PC-9 (cell line): ENCODE measurements at places on chromosomes 12 and 14. TPM values are rescaled to one million over a fixed set of nuclear protein-coding genes. Genes with fewer than 3 reads are reported as not detected.

GRCh38 chr14:56133547-56133946, 15.3 kb downstream of the PELI2 start:
- DNase-seq: no peak

DNA sequence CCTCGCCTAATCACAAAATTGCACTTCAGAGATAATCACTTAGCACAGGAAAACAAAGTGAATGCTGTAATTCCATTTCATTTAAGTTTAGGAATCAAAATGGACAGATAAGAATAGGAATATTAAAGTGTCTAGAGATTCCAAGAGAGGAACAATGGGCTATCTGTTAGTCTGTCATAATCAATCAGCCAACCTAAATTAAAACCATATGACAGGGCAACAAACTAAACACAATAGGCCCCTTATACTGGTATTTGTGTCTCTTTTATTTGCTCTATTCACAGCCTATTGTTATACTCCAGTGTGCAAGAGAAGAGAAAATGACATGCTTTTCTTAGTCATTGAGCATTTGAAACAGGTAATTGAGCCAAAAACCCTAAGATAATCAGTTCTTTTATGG, 259.4 kb downstream of the PRKD1 start:
- DNase-seq: no peak

DNA sequence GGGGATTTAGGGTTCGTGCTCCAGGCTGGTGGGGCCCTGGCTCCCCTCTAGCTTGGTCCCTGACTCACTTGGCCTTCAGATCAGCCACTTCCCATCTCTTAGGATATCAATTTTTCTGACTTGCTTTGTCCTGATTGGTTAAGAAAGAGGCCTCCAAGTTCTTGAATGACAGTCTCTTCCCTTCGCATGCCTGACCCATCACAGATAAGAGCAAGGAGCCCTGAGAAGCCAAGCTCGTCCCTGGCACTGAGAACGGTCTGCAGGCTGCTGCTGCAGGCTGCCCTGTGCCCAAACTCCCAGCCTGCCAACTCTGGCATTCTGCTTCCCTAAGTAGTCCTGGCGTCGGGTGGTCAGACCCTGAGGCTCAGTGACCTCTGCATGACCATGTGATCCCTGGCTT, 794 bp upstream of the LRTM2 start:
- DNase-seq: no peak

DNA sequence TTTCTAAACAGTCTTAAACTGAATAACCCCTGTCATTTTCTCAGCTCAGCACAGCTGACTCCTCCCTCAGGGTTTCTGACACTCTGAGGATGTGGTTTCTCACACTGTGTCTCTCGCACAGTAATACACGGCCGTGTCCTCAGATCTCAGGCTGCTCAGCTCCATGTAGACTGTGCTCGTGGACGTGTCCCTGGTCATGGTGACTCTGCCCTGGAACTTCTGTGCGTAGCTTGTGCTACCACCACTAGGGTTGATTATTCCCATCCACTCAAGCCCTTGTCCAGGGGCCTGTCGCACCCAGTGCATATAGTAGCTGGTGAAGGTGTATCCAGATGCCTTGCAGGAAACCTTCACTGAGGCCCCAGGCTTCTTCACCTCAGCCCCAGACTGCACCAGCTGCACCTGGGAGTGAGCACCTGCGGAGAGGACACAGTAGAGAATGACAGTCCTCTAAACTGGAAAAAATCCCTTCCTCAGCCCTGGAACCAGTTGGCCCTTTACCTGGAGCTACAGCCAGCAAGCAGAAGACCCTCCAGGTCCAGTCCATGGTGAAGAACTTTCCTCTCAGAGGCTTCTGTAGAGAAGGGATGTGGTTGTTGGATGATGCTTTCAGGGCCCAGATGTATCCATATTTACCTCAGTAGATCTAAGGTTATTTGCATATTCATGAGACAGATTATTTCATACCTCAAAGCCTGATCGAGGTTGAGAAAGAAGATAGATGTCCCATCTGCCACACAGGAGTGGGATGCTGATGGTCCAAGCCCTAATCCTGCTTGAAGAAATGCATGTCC, 984.8 kb downstream of the TMEM121 start:
- no peak for DNase-seq

DNA sequence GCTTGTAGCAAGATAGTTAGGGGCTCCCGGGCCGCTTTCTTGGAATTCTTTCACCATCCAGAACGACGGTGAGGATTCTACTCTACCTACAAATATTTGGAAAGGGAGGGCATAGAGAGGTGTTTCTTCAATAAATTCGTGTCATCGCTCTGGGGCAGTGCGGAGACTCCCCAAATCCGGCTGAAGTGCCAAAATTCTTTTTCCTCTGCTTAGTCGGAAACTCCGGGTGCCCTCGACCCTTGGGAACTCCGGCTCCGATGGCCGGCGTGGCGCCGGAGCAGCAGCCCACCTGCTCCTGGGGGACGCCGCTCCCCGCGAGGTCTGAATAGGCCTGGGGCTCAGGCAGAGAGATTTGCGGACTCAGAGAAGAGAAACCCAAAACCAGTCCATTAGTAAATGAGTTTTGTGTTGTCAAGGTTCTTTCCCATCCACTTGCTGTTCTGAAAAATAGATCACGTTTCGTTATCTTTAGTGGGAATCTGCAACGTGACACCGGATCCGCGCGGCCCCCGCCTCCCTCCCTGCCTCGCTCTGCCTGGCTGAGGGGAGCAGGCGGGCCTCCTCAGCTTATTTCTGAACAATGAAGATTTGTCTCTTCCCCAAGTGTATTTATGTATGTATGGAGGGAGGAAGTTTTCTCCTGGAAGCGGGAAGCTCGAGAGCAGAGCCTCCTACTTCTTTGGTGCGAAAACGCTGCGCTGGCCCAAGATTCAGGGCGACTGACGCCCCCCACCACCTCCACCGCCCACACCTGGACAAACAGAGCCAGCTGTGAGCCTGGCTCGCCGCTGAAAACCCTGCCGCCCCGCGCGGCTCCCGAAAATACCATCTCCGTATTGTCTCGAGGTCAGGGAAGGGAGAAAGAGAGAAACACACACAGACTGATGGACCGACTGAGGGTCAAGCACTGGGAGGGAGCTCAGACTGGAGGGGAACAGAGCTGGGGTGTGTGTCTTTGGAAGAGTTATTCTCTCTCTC, 3.7 kb upstream of the SIX1 start:
- no peak for DNase-seq

GRCh38 chr12:86193931-86194330, 62.3 kb downstream of the MGAT4C start:
- no peak for DNase-seq

GRCh38 chr14:89625731-89626232, 208.7 kb upstream of the FOXN3 start:
- no peak for DNase-seq

DNA sequence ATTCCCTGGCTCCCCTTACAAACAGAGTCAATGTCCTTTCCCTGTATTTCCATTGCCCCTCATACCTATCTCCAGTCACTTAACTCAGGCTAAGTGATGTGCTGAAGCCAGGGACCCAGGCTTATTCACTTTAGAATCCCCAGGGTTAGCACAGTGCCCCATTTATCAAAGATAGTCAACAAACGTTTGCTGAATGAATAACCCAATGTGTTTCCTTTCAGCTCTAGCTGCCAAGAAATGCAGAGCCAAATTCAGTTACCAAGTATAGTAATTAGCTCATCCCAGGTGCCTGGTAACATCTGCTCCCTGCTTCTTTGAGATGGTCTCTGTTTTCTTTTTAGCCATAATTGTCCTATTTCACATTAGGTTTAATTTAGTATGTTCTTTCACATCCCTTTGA, 189.5 kb downstream of the PHLDA1 start:
- DNase-seq: no peak

The RASSF9 gene
- total RNA-seq: 0.46 and 0.95 TPM in 2 replicates

The KCNH3 gene
- not detected in 2 replicates for total RNA-seq

The PIP4K2C gene
- total RNA-seq: 47.7 and 48.7 TPM in 2 replicates

DNA sequence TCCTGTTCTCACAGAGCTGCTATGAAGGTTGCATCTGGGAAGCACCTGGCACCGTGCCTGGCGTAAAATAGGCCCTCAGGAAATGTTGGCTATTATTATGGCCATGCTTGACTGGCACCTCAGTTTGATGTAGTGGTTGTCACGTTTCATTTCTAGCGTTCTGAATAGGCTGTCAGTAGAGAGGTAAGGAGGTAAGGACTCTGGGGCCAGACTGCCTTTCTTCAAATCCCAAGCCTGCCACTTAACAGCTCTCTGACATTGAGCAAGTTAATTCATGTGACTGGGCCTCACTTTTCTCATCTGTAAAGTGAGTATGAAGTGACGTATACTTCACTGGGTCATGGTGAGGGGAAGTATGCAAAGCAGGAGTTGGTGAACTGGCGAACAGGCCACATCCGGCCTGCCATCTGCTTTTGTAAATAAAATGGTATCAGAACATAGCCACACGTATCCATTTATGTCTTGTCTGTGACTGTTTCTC, 196.2 kb downstream of the CACNA1C start:
- DNase-seq: no peak

The P3H3 gene
- total RNA-seq: 0.45 and 0.52 TPM in 2 replicates

GRCh38 chr12:130715150-130715997, 725 bp downstream of the RIMBP2 start:
- no peak for DNase-seq

The TRIM9 gene
- total RNA-seq: 1.5 and 2.1 TPM in 2 replicates

The ACSM4 gene
- not detected in 2 replicates for total RNA-seq

DNA sequence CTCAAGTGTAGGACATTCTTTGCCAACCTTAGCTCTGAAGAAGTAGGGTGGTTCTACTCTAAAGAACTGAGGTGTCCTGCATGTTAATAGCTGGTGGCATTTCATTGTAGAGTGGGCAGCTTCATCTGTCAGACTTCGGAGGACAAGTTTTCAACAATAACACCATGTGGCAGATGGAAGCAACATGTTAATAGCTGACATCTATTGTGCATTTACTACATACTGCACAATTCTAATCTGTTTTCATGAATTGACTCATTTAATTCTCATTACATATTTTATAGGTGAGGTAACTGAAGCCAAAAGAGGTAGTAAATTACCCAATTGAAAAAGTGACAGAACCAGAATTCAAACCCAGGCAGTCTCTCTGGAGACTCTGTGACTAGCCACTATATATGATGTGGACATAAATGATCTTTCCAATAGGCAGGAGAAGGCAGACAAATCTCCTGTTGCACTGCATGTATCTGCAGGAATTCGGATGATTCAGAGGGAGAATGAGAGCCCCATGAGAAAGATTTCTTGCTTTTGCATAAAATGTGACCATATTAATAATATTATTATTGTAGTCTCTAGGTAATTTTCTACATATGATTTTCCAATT, 137.2 kb upstream of the E2F7 start:
- no peak for DNase-seq

The KERA gene
- not detected in 2 replicates for total RNA-seq

The GPR84 gene
- not detected in 2 replicates for total RNA-seq

- no peak for DNase-seq
Measured at GRCh38 chr14:96920023-96920422, 122.8 kb downstream of the VRK1 start.

The APOLD1 gene
- 23.3 and 24.9 TPM in 2 replicates for total RNA-seq

The LRP1-AS gene
- total RNA-seq: not detected in 2 replicates

- DNase-seq: no peak
Measured at GRCh38 chr12:107929436-107929835, 154.9 kb downstream of the ASCL4 start.

DNA sequence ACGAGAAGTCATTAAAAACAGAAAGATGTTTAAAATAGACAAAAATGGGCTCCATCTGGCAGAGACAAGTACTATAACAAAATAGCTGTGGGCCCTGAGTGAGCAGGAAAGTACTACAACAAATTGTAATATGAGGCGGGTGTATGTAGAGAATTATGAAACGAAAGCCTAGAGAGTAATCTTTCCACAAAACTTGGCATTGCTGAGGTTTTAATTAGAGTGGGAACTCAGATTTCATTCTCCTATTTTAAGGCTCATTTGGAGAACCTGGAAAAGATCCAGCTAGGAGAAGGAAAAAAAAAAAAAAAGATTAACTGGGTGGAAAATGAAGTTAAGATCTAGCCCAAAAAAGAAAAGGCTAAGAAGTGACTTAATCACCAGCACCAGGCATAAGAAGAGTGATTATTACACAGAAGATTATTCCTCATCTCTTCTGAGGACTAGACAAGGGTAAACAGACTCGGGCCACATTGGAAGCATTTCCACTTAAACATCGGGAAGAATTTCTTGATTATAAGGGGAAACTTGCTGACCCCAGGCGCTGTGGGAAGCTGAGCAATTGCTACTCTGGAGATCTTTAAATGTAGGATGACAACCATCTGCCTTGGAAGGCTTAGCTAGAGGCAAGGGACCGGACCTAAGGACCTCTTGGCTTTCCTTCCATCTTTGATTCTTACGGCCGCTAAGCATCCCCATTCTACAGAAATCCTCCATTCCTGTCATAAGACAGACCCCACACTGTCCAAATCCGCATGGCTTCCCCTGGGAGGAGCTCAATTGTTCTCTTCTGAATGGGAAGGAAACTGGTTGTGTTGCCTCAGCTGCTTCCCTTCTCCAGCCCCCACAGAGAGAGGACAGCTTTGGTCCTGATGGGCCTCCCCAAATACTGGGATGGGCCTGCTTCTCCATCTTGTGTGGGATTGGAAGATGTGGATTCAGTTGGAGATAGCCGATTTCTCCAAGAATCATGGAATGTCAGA, 40.6 kb downstream of the IGF1 start:
- DNase-seq: no peak

The EPYC gene
- total RNA-seq: not detected in 2 replicates

DNA sequence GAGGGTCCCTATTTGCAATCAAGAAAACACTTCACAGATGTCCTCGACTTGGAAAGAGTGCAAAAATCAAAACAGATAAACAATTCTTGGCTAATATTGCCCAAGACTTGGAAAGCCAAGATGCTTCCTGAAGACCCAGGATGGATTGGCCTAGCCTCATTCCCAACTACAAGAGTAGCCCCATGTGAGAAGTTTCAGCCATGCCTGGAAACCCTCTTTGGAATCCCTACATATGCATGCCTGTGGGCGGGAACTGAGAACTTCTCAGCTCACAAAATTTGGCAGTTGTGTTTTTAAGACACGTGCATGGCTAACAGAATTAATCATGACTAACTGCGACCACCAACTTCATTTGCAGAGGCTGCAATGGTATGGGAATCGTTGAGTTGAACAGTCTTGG, 283.2 kb upstream of the TBX3 start:
- no peak for DNase-seq

DNA sequence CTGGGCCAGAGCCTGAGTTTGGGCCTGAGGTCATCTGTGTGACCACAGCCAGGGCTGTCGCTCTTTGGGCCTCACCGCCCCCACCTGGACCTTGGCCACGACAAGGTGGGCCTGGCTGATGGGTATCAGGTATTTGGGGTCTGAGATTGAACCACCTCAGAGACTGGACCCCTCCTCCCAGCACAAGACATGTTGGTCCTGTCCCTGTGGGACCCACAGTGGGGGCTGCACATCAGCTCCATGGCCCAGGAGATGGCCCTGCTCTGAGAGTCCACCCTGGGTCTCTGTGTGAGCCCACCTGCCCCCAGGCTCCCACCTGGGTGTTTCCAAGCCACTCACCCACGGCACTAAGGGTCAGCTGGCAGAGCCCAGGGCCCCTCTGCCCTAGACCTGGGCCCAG, 20.6 kb downstream of the BEGAIN start:
- DNase-seq: no peak

DNA sequence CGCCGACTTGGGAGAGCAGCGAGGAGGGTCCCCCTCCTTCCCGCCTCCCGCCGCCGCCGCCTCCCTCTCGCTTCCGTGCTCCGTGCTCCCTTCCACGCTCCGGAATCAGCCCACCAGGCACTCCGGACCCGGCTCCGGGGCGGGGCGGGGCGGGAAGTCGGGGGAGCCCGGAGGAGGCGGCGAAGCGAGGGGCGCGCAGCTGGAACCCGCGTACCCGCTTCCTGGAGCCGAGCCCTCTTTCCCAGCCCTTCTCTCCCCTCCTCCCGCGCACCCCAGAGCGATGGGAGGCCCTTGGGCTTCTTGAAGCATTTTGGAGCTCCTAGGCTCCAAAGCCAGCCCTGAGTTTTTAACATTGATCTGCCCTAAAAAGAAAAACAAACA, at the start of gene SYNDIG1L:
TSS of gene SYNDIG1L (minus strand) at position 9 of the 381 bp plus-strand sequence. CDS start 16,466 bp downstream, outside the sequence.
- DNase-seq: no peak
